ENCODE measurements at places on chromosomes 1 and 21.

DNA sequence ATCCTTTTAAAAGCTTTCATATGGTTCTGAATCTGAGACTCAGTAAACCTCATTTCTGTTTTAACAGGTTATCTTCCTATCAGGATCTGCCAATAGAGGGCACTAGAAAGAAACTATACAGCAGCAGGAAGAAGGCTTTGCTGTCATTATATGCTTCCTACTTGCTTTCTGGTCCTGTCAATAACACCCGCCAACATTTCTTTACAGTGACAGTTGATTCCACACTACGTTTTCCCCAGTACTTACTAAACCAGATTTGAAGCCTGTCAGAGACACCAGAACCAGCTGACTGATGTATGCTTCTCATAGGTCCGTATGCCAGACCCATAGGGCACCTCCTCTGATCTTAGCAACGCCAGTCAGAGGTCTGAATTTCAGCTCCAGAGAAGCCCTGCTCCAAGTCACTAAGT lies 341.0 kb upstream of the NEGR1 start:
- no peak for DNase-seq

- no peak for DNase-seq
Observed at GRCh38 chr1:59061876-59062275, 235.0 kb upstream of the FGGY start.

DNA sequence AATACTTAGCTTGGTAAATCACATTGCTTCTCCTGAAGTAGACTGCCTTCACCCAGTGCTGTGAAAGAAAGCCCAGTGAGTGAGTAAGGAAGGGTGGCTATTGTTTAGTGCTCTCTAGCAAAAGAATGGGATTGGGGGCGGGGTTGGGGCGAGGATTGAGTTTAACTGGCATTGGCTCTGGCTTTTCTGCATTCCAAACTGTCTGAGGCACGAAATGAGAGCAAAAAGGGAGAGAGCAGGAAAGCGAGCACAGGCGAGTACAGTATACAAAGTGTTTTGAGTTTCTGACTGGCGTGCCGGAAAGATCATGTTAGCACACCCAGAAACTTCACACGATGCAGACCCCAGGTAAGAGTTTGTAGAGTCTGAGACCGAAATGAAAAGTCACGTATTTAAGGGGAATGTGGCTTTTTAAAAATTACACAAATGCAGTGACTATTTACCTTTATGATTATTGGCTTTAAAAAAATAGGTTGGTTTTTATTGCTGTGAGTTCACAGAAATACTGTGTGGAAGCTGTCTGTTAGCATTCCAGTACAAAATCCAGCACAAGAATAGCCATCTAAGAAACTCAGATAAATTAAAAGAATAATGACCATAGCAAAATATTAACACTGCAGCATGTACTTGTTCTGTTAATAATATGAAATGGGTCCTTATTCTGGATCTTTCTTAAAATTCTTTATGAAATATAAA lies 155.4 kb downstream of the CLEC20A start:
- no peak for DNase-seq

GRCh38 chr1:199102239-199102638 lies 463.4 kb downstream of the PTPRC start:
- DNase-seq = no peak

- no peak for DNase-seq
Observed at GRCh38 chr21:30434033-30434631, 4.1 kb downstream of the KRTAP13-4 start.

- DNase-seq = no peak
Observed at GRCh38 chr1:235108876-235109275, 19.8 kb downstream of the TOMM20 start.

GRCh38 chr1:214039394-214040018 lies 51.7 kb downstream of the PROX1 start:
- DNase-seq = no peak

DNA sequence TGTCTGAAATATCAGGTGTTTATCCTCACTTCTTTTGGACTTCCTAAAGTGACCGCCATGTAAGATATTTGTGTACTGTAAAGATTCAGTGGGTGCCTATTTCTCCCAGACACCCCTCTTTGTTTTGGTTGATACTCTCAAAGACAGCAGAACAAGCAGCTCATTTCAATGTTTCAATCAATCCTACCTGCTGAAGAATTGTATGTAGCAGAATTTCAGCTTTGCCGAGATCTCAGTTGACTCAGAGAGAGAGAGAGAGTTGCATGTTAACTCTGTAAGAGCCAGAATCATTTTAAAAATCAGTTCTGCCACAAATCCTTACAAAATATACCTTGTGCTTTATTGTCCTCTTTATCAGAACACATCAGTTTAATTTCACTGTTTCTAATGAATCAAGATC lies 987.3 kb downstream of the ADGRL2 start:
- DNase-seq = no peak

DNA sequence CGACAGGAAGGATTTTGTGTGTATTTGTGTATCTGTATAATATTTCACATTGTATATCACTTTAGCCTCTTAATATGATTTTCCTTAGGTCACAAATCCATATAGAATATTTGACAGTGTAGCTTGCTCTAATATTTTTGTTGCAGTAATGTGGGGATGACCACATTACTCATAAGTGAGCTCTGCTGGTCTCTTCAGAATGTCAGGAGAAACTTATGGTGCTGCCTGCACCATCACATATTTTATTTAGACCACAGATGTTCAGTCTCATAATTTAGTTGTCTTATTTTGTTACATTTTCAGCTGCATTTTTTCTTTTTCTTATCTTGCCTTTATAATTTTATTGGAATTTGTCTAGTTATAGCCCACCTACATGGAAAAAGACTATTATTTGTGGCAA lies 205.3 kb downstream of the PBX1 start:
- no peak for DNase-seq

DNA sequence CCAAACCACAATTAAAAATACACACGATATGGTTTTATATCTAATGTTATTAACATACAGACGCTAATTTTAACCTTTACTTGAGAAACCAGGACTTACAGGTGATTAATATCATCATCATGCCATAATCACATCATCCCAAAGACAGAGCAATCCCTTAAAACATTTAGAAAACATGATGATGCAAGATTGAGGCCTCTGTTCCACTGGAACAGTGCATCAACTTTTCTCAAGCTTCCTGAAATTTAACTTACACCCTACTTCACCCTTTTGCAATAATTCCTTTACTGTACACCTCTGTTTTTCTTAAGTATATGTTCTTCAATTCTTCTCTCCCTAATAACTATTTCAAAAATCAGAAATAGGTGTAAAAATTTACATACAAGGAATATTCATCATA lies 38.1 kb downstream of the KDM5B start:
- no peak for DNase-seq

DNA sequence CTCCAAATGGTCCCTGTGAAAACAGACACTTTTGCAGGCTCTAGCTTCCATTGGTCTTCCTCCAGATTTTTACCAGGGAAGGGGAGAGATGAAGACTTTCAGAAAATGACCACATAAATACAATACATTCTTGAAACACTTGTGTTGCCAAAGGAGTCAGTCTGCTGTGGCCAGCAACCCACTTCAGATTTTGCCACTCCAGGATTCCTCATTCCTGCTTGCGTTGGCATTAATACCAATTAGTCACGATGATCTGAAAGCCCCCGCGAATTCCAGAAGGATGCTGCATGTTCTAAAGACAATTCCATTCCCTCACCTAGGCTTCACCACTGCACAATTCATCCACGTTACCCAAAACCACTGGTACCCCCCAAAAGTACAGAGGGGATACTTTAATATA lies 7.9 kb upstream of the BACE2 start:
- DNase-seq = no peak

DNA sequence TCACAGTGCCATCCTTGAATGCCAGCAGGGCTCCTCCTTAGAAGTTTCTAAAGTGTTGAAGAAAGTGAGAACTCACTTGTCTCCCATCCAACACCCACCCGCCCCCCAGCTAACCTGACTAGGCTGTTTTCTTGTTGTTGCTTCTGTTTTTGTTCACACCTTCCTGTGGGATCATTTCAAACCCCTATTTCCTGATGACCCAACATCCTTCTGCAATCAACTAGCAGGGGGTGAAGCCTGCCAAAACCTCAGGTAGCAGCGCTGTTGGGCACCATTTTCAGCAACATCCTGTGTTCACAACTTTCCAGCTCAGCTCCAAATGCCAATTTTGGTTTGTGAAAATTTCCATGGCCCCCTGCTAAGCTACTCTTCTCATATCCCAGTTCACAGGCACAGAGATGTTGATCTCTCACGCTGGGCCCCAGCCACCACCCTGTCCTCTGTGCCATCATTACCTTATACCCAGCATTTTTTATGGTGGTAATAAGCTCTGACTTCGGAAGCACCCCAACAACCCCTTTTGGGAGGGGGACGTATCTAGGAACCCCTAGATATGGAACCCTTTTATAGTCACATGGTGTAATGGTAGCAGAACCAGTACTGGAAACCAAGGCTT lies 41.4 kb downstream of the CDC7 start:
- DNase-seq = no peak

GRCh38 chr21:21897275-21897883 lies 899.2 kb downstream of the NCAM2 start:
- DNase-seq = no peak

- DNase-seq = no peak
Observed at GRCh38 chr1:230206976-230207375, 139.9 kb downstream of the GALNT2 start.

DNA sequence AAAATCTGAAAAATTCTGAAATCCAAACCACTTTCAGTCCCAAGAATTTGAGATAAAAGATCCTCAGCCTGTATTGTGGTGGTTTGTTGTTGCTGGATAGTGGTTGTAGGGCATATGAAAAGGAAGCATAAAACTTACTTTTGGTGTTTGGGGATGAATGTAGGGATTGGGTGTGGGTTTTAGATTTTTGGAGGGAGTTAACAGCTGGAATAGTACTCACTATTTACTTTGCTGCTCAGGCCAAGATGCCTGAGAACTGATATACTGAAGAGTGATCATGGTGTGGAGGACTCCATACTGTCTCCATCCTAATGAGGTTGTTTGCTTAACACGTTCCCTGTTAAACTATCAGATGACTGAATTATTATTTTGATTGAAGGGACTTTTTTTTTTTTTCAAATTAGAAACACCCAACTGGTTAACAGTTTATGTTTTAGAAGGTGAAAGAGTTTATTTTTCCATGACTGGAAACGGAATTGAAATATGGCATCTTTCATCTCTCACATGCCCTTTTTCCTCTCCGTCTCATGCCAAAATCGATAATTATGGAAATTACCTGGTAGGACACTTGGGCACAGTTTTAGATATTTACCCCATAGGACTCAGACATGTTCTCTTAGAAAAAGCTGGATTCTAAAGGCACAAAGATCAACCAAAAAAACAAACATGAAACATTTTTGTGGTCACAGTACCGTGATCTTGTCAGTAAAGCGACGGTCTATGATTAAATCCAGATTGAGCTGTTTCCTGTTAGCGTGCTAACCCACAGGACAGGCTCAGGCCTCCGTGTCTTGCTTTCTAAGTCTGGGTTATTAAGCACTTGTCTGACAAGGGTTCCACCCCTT lies 37.3 kb downstream of the RGL1 start:
- DNase-seq = no peak

DNA sequence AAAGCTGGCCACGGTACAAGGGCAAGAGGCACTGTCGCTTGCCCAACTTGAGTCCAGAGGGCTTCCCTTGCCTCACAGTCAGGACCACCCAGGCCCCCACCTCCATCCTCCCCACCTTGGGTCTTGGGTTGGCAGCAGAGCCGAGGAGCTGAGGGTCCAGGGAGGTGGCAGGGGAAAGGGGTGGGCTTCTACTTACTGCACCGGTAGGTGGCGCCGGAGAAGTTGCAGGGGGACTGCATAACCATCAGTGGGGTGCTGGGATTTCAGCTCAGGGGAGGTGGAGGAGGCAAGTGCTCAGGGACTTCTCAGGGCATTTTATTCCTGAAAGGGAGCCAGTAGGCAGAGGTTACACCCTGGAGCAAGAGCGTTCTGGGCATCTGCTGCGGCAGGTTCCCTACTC lies 44.0 kb downstream of the TRIM62 start:
- DNase-seq = peak; percentile 13

Measured in stimulated activated CD8-positive, alpha-beta memory T cell treated with anti-CD3 and anti-CD28 coated beads, Interleukin-15, amount 100 ng/mL, for 24 hours (primary cell).